Stimulated activated CD4-positive, alpha-beta T cell treated with anti-CD3 and anti-CD28 coated beads, Interleukin-1b, Interleukin-23, amount 100 ng/mL, for 1 hour (primary cell): ENCODE measurements at places on chromosomes 2 and 18.

- no peak for DNase-seq
These were observed 65.1 kb downstream of the MAP4K4 start for GRCh38 chr2:101762451-101763171.

- DNase-seq: no peak
These were observed 143.5 kb upstream of the ALPP start for GRCh38 chr2:232234922-232235615.

DNA sequence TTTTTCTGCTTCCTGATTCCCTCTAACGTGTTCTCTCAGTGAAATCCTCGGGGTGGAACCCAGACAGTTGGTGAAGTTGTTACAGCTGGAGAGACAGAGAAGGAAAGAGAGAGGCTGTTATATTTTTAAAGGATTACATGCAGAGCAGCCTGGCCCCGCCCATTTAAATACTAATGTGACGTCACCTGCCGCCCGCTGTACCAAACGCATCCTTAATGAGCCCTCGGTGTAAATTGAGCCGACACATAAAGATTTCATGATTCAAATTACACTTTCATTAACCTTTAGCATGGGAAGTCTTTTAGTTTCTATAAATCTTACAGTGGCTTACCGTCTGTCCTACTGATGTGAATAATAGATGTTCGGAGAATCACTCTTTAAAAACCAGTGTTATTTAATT lies 164.0 kb upstream of the SIX3 start:
- DNase-seq: no peak

DNA sequence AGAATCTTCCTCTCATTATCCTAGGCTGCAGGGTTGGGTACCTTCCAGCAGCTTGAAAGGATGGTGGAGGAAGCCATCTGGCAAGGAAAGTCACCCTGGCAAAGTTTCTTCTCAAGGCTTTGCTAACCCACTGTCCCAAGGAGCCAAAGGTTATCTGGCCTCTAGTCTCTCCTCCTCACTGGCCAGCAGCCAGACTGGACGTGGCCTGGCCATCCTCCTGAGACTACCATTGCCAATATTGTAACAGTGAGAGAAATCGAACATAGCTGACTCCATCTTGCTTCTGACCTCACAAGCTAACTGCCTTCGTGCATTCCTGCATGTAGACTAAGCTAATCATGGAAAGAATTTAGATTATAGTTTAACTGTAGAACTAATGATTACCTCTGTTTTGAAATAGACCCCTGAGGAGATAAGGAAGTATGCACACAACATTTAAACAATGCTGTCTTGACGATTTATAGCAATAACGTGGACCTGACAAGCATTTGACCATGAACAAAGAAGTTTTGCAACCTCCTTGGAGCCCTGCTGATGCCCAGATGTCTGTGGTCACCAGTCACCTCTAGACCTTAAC lies 7.8 kb upstream of the ANXA4 start:
- DNase-seq: no peak

DNA sequence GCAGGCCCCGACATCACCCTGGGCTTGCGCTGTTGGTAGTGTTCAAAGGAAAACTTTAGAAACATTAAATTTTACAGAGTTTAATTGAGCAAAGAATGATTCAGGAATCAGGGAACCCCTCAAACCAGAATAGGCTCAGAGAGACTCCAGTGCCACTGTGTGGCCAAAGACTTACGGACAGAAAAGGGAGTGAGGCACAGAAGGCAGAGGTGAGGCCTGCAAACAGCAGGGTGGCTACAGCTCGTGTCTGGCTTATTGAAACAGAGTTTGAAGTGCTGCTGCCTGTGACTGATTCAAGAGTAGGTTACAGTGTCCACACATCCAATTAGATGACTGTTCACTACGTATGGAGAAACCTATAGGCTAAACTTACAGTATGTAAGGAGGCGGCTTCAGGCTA lies 2.4 kb upstream of the CTDP1 start:
- no peak for DNase-seq

- no peak for DNase-seq
These were observed 45.5 kb downstream of the DPP4 start for GRCh38 chr2:162028511-162028910.

- no peak for DNase-seq
These were observed 270.3 kb upstream of the PARD3B start for GRCh38 chr2:204274991-204275390.

DNA sequence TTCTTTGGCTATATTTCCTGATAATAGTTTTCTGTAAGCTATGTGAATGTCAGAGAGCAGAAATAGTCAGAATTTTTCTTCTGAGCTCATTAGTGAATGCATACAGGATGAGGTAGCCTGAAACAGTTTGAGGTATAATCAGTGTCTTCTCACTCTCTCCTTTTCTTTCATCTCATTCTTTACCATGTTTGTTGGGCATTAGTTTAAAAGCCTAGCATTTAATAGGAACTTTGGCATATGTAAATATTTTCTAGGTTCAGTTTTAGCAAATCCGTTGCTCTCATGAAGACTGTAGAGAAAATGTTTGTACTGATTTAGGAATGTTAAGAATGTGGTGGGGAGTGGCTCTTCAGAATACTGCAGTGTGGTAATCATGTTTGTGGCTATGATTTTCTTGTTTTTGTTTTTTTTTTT lies 119.4 kb downstream of the PARD3B start:
- DNase-seq: no peak

DNA sequence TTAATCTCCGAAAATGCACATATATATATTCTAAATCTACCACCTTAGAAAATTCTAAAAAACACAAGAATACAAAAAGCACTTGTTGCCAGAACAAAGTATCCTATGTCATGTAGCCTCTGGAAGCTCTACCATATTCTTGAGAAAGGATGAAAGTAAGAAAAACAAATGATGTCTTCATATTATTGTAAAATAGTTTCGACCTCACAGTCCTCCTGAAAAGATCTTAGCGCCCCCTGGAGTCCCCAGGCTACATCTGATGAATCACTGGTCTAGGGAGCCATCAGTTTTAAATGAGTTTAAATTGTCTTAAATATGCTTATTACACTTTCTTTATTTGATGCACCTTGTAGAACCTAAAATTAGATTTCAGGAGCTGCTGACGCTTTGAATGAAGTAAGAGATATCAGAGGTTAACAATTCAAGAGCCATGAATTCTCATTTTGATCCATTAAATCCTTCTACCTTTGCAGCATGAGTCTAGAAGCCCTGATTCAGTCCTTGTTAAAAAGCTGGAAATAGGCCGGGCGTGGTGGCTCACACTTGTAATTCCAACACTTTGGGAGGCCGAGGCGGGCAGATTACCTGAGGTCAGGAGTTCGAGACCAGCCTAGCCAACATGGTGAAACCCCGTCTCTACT lies 138.8 kb downstream of the MCFD2 start:
- peak; percentile 3 for DNase-seq

- no peak for DNase-seq
These were observed 32.4 kb downstream of the WDR43 start for GRCh38 chr2:28926847-28927246.

DNA sequence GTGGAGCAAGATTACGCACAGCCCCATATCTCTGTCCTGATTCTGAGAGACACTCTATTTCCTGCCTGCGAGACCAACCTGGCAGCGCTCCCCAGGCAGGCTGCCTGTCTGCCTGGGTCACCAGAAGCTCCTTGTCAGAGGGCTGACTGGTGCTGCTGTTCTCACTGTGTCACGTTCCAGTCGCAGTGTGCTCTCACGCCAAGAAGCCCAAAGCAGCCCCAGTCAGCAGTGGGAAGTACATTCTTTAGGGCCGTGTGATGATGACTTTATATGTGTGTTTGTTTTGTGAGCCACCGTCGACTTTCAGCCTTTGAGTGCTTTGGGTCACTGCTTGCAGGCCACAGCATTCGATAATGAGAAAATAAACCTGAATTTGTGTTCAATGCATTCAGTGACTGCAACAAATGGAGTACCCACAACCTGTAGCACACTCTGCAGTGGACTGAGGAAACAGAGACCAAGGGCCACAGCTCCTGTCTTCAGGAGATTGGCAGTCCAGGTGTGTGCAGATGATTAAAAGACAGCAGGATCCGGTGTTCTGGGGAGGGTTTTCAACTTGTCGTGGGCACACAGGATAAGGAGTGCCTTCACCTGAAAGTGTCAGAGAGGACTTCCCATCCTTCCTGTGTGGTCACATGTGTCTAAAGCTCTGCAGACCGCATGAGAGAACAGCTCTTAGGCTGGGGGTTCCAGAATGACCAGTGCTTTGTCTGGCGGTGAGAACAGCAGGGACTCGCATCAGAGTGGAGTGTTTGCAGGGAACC lies 4.8 kb downstream of the TNFRSF11A start:
- DNase-seq: no peak

GRCh38 chr2:175003875-175004729 lies 1.1 kb downstream of the CHN1 start:
- no peak for DNase-seq

DNA sequence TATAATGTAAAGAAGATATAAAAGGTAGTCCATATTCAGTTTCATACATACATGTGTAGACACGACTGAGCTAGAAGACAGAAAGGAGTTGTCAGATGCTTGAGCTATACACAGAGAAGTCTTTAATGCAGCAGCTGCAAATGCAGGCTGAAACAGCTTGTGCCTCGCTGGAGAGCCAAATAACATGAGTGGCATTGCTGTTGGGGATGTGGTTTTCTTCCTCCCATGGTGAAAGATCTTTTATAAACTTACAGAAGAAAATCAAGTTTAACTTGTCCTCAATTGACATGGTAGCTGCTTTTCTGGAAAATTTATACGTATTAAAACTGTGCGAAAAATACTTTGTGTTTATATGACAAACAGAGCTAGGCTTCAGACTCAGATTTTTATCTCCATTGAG lies 16.4 kb upstream of the IL1R1 start:
- DNase-seq: no peak

GRCh38 chr18:79477711-79478483 lies 82.2 kb downstream of the NFATC1 start:
- DNase-seq: no peak

GRCh38 chr2:188456114-188456909 lies 164.6 kb downstream of the GULP1 start:
- no peak for DNase-seq

DNA sequence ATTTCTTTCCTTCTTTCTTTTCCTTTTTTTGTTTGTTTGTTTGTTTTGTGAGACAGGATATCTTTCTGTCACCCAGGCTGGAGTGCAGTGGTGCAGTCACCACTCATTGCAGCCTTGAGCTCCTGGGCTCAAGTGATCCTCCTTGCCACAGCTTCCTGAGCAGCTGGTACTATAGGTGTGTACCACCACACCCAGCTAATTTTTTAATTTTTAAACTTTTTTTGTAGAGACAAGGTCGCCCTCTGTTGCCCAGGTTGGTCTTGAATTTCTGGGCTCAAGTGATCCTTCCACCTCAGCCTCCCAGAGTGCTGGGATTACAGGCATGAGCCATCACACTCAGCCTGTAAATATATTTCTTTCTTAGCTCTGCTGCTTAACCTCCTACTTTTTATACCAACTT lies 83.4 kb upstream of the CYP20A1 start:
- no peak for DNase-seq

GRCh38 chr2:50231510-50231909 lies 800.4 kb downstream of the NRXN1 start:
- DNase-seq: no peak

- DNase-seq: no peak
These were observed 45.3 kb upstream of the RFX8 start for GRCh38 chr2:101520246-101520645.

- no peak for DNase-seq
These were observed 49.7 kb downstream of the STAT1 start for GRCh38 chr2:190964170-190964795.

DNA sequence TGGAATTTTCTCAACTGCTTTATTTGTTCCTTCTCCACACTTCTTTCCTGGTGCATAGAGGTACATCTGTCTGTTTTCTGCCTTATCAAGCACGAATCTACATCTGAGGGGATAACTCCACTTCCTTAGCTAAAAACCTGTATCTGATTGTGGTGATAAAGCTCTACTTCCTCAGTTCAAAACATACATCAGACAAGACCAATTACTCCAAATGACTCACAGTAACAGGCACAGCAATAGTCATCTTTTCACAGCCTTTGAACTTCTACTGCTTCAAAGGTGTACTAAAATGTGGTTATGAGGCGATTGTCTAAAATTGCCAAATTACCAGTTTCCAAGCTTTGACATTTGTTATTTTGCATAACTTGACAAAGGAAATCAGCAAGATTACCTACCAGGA lies 803.6 kb upstream of the ZEB2 start:
- no peak for DNase-seq

- no peak for DNase-seq
These were observed 622.3 kb upstream of the ACVR2A start for GRCh38 chr2:147222506-147222905.

DNA sequence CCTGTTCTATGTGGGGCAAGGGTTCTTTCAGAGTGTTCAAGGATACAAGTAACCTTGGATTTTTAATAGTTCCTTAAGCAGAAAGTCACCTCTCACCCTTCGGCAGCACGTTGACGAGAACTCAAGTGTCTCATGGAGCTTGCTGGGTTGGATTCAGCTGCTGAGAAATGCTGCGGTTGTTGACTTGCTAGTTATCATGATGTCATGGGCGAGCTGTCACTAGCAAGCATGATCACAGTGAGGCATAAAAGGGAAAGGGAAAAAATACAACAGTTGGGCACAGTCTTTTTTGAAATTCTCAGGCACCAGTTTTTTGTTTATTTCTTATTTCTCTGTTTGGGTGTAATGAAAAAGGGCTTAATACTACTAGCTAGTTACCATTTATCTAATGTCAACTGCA lies 53.2 kb downstream of the ADCYAP1 start:
- no peak for DNase-seq

GRCh38 chr18:59546188-59546587 lies 151.0 kb downstream of the CCBE1 start:
- no peak for DNase-seq

- no peak for DNase-seq
These were observed 2.4 kb downstream of the CYP27C1 start for GRCh38 chr2:127217470-127218325.

DNA sequence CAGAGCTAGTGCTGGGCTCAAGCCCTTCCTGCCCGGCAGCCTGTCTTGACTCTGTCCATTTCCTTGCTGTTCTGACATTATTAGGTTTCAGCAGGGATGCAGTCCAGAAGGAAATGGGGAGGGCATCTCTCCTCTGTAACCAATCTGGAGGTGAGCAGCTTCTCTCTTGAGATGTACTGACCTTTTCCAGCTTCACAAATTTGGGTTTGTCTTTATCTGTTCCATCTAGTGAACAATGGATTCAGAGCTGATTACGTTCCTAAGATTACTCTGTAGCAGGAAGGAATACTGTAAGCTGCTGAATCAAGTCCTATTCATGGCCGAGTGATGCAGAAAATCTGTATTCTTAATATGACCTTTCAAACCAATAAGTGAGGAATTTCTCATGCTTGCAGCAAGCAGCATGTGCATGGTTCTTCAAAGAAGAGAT lies 11.0 kb downstream of the PLA2R1 start:
- no peak for DNase-seq

DNA sequence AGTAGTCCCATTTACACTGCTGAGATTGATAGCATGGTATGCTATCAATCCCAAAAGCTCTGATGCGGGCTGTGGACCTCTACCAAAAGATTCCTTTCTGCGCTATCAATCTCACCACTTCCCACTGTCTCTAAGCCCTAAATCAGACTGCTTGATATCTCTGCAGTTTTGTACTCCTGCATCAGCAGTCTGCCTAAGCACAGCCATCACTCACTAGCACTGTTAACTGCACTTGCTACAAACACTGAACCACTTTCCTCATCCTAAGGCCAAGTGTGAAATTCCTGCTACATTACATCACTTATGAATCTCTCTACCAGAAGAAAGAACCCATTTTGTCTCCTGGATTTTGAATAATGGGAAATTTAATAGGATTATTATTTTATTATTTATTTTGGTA lies 237.0 kb downstream of the HNMT start:
- DNase-seq: no peak
